ENCODE measurements at places on chromosomes 6 and 20. TPM values are rescaled to one million over a fixed set of nuclear protein-coding genes. Genes with fewer than 3 reads are reported as not detected.

SRMS gene
- total RNA-seq, result 3.2 TPM

CCR6 gene
- total RNA-seq, result not detected

PLCB1 gene
- total RNA-seq, result 15.8 TPM

PCSK2 gene
- not detected for total RNA-seq

PSMB1 gene
- total RNA-seq, result 282 TPM

FAM162B gene
- not detected for total RNA-seq

DUSP15 gene
- not detected for total RNA-seq

ENPP5 gene
- 4.5 TPM for total RNA-seq

CD93 gene
- 0.07 TPM for total RNA-seq

DNA sequence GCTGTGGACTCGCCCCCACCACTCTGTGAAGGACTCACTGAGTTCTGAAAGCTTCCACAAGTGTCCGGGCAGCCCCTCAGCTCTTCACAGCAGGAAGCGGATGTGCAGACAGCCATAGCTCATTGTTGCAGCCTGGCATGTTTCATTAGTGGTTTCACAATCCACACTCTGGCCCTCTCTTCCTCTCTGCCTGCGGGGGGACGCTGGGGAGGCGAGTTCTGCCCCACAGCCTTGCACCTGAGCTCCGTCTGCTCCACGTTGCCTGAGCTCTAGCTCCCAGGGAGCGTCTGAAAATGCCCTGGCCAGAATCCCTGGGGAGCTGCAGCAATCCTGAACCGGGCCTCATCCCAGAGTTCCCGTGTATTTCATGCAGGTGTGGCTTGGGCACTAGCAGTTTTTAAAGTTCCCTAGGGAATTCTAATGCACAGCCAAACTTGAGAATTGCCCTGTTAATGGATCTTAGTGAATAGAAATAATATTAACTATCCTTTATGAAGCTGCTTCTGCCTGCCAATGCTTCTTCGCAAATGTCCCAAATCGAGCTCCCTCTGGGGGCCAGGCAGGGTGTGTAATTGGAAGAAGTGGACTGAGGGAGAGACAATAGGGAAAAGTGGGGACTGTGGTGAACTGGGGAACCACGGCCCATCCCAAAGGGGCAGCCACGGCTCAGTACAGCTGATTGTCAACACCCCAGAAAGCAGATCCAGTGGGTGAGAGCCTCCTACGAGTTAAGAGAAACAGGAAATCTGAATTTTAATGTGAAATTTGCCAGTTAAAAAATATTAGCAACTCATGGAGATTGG is 51.5 kb downstream of the CTCFL start:
- DNase-seq, result no peak

DNA sequence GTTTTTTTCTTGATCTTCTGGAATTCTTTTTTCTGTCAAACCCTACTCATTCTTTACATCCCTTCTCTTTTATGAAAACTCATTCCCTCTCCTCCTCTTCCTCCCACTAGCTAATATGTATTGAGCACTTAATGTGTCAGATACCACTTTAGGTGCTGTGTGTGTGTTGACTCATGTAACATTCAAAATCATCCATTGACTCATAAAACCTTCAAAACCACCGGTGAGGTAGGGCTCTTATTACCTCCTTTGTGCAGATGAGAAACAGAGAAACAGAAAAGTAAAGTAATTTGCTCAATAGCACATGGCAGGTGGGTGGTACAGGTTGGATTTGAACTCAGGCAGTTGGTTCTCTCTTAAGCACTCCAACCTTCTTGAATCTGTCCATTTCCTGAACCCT is 136.3 kb upstream of the NEDD9 start:
- no peak for DNase-seq

DNA sequence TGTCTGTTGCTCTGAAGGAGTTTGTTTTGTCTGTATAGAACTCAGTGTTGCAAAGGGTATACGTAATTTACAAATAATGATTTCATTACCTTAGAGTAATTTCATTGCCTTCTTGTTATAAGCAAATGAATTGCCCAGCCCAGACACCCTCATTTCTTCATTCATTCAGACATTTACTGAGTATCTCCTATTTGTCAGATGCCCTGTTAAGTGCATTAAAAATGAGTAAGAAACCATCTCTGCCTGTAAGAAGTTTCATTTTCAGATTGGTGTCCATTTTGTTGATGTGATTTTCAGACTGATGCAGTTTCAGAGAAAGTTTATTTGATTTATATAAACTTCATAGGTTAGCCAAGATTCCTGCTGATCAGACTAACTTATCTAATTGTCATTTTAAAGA is 429.3 kb downstream of the PHF3 start:
- no peak for DNase-seq

DNA sequence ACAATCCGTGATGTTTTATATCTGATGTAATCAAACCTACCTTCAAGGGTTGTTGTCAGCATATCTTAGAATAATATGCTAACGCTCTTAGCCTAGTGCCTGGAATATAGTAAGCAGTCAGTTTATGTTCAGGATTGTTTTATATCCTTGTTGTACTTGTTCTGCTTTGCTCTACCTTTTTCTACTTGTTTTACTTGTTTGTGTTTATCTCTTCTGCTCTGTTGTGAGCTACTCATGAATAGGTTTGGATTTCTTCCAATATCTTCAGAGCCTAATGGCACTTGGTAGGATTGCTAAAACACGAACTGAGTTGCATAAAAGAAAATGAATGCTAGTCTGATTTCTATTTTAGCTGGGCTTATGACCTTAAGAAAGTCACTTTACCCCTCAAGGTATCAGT is 40.1 kb downstream of the DNAH8 start:
- DNase-seq, result peak; percentile 32

DNA sequence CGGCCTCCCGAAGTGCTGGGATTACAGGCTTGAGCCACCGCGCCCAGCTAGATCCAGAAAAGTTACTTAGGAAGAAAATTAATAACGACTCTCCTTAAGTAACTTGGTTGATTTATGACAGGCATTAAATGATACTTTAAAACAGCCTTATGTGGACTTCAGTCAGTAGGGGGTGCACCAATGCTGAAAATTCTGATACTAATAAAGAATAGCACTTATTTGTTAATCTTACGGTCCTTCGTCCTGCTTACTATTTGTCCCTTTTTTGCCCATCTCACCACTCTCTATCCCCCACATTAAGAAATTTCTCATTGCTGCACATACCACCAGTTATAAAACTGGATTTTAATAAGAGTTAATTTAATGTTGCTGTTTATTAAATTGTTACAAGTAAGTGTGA is 12.7 kb upstream of the PRELID3B start:
- DNase-seq, result no peak

GRCh38 chr6:64717281-64717680 is 989.7 kb downstream of the EYS start:
- DNase-seq, result no peak

DNA sequence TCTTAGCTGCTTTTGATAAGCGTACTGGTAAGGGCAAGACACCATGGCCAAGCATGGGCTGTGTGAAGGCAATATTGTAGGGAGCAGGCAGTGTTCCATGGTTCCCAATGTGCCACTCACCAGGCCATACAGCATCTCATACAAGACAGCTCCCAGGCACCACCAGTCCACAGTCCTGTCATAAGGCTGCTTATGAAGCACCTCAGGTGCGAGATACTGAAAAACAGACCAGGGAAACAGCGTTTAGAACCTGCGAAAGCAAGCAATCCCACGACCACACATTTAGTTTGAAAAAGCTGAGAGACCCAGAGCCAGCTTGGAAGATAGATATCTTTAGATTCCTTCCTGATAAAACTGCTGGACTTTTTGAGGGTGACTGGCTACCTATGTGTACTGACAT is 119.1 kb upstream of the SLC2A12 start:
- DNase-seq, result no peak

DNA sequence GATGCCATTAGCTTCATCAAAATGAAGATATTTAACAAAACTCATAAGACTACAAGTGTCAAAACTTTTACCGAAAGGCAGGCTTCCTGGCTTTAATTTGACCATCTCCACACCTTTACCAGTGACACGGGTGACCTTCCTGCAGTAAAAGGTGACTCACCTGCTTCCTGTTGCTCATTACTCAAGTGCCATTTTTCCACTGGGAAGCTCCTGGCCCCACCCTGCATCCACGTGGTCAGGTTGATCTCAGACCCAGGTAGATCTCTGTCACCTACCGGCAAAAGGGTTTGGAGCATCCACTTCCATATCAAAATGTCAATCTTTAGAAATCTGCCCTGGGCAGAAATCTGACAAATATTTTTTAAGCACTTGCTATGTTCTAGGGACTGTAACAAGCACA is 31.9 kb upstream of the CDH4 start:
- no peak for DNase-seq

DNA sequence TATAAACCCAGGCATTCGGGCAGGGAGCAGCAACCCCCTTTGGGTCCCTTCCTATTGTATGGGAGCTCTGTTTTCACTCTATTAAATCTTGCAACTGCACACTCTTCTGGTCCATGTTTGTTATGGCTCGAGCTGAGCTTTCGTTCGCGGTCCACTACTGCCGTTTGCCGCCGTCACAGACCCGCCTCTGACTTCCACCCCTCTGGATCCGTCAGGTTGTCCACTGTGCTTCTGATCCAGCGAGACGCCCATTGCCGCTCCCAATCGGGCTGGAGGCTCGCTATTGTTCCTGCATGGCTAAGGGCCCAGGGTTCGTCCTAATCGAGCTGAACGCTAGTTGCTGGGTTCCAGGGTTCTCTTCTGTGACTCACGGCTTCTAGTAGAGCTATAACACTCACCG is 111.3 kb downstream of the TMEM170B start:
- no peak for DNase-seq

DNA sequence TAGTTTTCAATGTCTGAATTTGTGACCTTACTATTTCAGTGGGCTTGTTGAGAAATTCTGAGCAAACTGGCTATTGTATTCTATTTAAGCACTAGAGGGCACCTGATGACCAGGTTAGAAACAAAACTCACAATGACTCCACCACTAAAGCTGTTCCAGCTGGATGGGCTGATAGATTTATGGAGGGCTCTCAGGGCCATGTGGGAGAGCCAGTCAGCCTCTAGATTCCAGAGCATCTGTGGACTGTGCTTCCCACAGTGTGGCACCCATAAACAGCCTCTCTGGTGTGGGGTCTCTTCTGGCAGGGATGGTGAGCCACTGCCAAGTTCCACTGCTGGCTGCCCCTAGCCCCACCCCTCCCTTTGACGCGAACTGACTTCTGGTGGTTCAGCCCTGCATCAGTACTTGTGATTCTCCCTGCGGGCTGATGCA is 29.2 kb downstream of the C6orf58 start:
- DNase-seq, result peak; percentile 41

- no peak for DNase-seq
These were observed 4.5 kb upstream of the SYS1 start for GRCh38 chr20:45358282-45359068.

- no peak for DNase-seq
These were observed 5.1 kb downstream of the CST7 start for GRCh38 chr20:24954151-24954550.

DNA sequence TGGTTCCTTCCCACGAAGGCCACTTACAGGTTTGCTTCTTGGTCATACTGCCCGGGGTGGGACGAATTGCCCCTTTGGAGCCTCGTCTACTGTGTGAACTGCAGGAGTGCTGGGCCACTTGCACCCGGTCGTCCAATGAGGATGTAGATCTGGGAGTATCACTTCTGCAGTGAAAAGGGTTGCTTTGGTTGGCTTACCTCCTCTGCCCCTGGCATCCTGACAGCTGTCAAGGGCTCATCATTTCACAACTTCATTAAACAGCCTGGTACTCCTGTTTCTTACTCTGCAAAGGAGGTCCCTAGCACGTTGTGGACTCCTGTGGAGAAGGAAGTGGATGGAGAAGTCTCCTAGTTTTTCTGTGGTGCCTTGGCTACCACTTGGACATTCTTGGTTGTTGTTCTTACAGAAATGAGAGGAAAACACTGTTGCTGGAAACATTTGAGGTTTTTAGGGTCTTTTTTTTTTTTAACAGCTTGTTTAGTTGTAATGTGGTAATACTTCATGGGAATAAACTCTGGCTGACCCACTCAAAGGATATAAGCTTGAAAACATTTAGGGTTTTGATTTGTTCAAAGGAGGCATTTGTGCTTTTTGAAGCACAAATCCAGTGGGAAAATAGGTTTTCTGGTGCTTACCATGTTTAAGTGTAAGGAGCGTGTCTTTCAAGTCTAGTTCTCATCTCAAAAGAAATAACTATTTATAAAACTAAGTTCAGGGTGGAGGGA is 60.7 kb downstream of the AKAP12 start:
- no peak for DNase-seq

- DNase-seq, result no peak
These were observed 3.9 kb downstream of the RAB44 start for GRCh38 chr6:36701401-36701991.

GRCh38 chr6:158410784-158411183 is 98.5 kb downstream of the TULP4 start:
- no peak for DNase-seq

DNA sequence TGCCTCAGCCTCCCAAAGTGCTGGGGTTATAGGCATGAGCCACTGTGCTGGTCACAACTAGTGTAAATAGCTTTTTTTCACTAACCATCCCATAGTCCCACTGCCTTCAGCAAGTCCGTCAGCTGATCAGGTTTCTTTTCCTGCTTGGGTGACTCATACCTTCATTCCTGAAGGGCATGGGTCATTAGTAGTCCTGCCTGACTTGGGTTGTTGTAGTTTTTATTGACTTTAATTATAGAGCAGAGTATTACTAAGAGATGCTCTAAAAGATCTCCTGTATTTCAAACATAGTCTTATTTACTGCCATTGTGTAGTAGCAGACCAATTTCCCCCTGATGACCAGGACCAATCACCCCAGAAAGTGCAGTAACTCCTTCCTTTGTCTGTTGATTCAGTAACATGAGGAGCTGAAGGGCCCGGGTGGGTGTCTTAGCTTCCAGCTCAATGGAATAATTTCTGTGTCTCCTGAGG is 25.8 kb downstream of the HLA-C start:
- peak; percentile 59 for DNase-seq

DNA sequence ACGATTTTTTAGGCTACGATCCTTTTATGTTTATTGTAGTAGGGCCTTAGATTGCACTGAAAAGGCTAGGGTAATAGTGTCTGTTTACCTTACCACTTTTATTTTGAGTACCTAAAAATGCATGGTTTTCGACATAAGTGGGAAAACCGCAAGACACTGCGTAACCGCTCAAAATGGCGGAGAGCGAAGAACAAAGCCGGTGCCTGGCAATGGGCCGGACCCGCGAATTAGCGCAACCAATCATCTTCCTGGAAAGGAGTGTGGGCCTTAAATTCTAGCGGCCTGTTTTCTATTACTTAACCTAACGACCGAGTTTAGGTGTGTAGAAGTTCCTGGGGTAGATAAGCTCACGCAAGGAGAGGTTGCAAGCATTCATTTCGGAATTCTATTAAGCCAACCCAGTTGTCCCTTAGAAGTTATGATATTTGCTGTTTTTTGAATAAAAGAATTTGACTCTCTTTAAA is 118.0 kb downstream of the HFE start:
- peak; percentile 57 for DNase-seq

DNA sequence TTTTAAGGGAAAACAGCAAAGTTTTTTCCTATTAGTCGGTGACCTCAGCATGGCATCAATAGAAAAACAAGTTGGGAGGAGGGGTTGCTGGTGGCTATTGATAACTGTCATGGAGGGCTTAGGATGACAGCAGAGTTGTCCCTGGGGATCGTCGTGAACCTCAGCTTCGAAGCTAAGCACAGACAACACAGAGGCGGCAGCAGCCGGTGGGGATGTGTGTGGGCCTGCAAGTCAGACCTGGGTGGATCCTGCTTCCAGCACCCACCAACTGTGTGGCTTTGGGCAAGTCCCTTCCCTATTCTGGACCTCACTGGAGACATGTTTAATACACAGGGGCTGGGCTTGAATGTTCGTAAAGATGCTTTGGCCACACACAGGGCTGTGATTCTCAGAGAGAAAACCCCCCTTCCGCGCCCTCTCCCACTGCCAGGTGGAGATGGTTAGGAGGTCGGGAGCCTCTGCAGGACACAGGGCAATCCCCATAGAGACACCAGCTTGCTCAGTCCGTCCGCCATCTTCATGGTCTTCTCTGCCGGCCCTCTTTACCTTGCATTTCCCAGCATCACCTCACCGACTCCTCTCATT is 83.1 kb upstream of the TOX2 start:
- DNase-seq, result no peak
